ENCODE measurements at places on chromosomes 1 and 21. TPM values are rescaled to one million over a fixed set of nuclear protein-coding genes. Genes with fewer than 3 reads are reported as not detected.

GRCh38 chr1:7517611-7518330, 253.3 kb upstream of the VAMP3 start:
- H3K4me3 ChIP-seq = no peak overlapping the region
- DNase-seq = no peak
- no peak overlapping the region for H3K27ac ChIP-seq

The CASQ1 gene
- not detected for total RNA-seq

DNA sequence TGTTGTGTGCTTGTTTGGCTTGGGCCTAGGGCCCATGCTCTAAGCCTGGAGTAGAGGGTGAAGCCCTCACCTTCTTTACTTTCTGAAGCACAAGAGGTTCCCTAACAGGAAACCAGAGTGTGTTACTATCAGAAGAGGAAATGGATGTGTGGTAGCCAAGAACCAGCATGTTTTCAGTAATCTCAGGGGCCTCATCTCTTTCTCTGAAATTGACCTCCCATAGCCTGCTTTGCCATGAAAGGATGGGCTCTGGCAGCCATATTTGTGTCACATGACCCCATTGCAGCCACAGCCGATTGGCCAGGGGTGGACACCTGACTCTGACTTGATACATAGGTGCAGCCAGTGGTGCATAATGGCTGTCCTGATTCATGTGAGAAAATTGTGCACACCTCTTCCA, 18.6 kb downstream of the A3GALT2 start:
- H3K4me1 ChIP-seq = peaks cover 24% of the 10 kb centered on the region
- H3K36me3 ChIP-seq = peaks cover 2% of the 10 kb centered on the region
- no peak for DNase-seq
- no peak overlapping the region for H3K4me3 ChIP-seq
- peaks cover 7% of the 10 kb centered on the region for H3K27me3 ChIP-seq

GRCh38 chr1:183689762-183690204, 36.7 kb upstream of the APOBEC4 start:
- H3K27ac ChIP-seq = no peak overlapping the region
- no peak overlapping the region for H3K4me3 ChIP-seq
- no peak for DNase-seq
- peaks cover 2% of the 10 kb centered on the region for H3K36me3 ChIP-seq

The SYCP1 gene
- not detected for total RNA-seq

GRCh38 chr1:228058949-228059633, 23.4 kb upstream of the ARF1 start:
- H3K4me3 ChIP-seq = peak overlapping the region; percentile 77
- H3K4me1 ChIP-seq = peaks cover 15% of the 10 kb centered on the region
- H3K27me3 ChIP-seq = peaks cover 29% of the 10 kb centered on the region
- DNase-seq = peak; percentile 69
- H3K36me3 ChIP-seq = peaks cover 5% of the 10 kb centered on the region

The C1orf87 gene
- total RNA-seq = not detected

The IQCC gene
- total RNA-seq = 4.1 TPM

- no peaks in the 10 kb centered on the region for H3K36me3 ChIP-seq
- no peaks in the 10 kb centered on the region for H3K27me3 ChIP-seq
- H3K4me3 ChIP-seq = no peak overlapping the region
- no peak overlapping the region for H3K27ac ChIP-seq
- DNase-seq = no peak
Observed at GRCh38 chr1:214321705-214322453, 40.9 kb downstream of the SMYD2 start.

The ASAP3 gene
- 6.4 TPM for total RNA-seq

DNA sequence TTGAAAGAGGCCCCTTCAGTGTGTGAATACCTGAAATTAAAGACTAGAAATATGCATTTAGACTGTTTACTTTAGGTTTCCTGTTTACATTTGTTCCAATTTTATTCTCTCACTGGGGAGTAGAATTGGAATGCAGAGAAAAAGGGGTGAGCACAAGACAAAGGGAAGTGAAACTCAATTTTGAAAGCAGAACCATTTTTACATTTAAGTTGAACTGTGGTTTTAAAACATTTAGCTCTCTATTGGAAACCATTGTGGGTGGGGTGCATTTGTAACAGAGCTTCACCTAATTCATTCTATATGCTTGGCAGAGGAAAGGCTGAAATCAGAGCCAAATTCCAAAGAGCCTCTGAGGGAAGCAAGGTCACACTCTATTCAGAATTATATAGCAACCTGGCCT, 235.3 kb upstream of the C1orf105 start:
- peak overlapping the region; percentile 51 for H3K27ac ChIP-seq
- no peak overlapping the region for H3K4me3 ChIP-seq
- no peak for DNase-seq
- peaks cover 30% of the 10 kb centered on the region for H3K4me1 ChIP-seq
- no peaks in the 10 kb centered on the region for H3K36me3 ChIP-seq

DNA sequence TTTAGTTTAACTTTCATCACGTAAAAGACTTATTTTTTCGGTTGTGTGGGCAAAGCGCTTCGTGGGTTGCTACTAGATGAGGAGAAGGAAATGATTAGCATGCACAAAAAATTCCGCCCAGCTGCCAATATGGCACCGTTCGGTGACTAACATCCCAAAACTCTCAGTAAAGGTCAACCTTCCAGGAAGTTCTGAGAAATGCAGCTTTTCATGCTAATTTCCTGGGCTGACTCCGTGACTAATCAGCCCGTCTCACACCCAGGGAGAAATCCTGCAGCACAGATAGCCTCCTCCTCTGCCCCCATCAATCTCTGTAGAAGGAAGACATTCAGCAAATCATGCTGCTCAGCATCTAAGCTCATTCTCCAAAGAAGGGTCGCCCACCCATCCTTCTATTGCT, 34.1 kb downstream of the TMCO4 start:
- H3K36me3 ChIP-seq = peaks cover 7% of the 10 kb centered on the region
- no peak for DNase-seq
- H3K27ac ChIP-seq = no peak overlapping the region
- H3K4me3 ChIP-seq = peak overlapping the region; percentile 9

- peaks cover 1% of the 10 kb centered on the region for H3K4me1 ChIP-seq
- peaks cover 10% of the 10 kb centered on the region for H3K27me3 ChIP-seq
- no peaks in the 10 kb centered on the region for H3K36me3 ChIP-seq
- H3K27ac ChIP-seq = no peak overlapping the region
- no peak overlapping the region for H3K4me3 ChIP-seq
Observed at GRCh38 chr1:220462752-220463151, 65.2 kb upstream of the MARK1 start.

- no peak overlapping the region for H3K4me3 ChIP-seq
- no peak for DNase-seq
- H3K27ac ChIP-seq = no peak overlapping the region
- no peaks in the 10 kb centered on the region for H3K36me3 ChIP-seq
Observed at GRCh38 chr1:172139196-172139595, 281.3 kb upstream of the C1orf105 start.

DNA sequence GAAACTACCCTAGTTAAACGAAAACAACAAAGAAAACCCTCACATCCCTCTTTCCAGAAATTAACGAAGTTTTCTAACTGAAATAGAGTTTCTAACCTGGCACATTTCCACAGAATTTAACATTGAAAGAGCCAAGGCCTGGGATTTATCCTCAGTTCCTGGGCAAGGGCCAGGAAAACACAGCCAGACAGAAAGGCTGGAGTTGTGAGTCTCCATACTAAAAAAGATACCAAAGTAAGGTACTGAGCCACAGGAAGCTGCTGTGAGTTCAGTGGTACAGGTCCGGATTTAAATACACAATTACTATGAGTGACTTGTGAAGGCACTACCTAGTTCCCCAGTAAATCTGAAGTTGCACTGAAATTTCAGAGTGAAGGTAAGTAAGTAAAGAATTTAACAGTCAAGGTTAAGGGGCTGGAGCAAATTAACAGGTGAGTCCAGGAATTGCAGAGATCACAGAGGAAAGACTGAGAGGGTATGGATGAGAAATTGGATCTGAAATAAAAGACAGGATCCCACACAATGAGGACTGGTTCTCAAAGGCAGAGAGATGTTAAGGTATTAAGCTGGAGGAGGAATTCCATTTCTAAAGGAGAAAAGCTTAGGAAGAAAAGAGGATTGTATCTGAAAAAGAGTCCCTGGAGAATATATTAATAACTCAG, 905 bp downstream of the LIX1L start:
- H3K4me3 ChIP-seq = peak overlapping the region; percentile 99
- H3K4me1 ChIP-seq = peaks cover 67% of the 10 kb centered on the region
- peak overlapping the region; percentile 98 for H3K27ac ChIP-seq
- no peak for DNase-seq
- H3K27me3 ChIP-seq = no peaks in the 10 kb centered on the region

GRCh38 chr1:36203554-36204346, 20.5 kb upstream of the THRAP3 start:
- peak overlapping the region; percentile 67 for H3K4me3 ChIP-seq
- no peak for DNase-seq
- H3K27me3 ChIP-seq = peaks cover 14% of the 10 kb centered on the region
- H3K36me3 ChIP-seq = no peaks in the 10 kb centered on the region
- H3K27ac ChIP-seq = no peak overlapping the region
- peaks cover 3% of the 10 kb centered on the region for H3K4me1 ChIP-seq

DNA sequence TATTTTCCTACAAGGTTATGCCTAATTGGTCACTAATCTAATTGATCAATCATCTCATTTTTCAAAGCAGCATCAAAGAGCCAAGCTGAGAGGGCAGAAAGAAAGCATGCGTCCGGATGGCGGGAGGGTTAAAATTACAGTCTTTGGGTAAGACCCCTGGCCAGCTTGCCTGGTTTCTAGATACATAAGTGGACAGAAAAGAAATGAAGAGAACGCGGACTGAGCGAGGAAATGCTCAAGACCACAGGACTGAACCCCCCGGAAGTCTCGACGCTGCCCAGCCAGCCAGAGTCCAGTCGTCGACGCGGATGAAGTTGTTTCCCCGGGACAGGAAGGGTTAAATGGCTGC, 297.2 kb downstream of the OMA1 start:
- peaks cover 51% of the 10 kb centered on the region for H3K27me3 ChIP-seq
- no peaks in the 10 kb centered on the region for H3K36me3 ChIP-seq
- no peak overlapping the region for H3K4me3 ChIP-seq
- DNase-seq = no peak
- H3K27ac ChIP-seq = no peak overlapping the region

The LYPD8 gene
- total RNA-seq = not detected

The OR2T11 gene
- total RNA-seq = not detected

The CDCA8 gene
- 0.70 TPM for total RNA-seq

DNA sequence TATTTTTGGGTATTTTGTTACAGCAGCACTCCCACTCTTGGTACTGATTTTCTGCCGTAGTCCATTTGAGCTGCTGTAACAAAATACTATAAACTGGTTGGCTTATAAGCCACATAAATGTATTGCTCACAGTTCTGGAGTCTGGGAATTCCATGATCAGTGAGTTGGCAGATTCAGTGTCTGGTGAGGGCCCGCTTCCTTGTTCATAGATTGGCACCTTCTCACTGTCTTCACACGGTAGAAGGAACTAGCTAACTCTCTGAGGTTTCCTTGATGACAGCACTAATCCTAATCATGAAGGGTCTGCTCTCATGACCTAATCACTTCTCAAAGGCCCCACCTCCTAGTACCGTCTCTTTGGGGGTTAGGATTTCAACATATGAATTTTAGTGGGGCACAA, 85.2 kb downstream of the HHAT start:
- DNase-seq = no peak
- H3K27me3 ChIP-seq = no peaks in the 10 kb centered on the region
- peaks cover 3% of the 10 kb centered on the region for H3K4me1 ChIP-seq
- no peak overlapping the region for H3K27ac ChIP-seq

The LDLRAD2 gene
- not detected for total RNA-seq

DNA sequence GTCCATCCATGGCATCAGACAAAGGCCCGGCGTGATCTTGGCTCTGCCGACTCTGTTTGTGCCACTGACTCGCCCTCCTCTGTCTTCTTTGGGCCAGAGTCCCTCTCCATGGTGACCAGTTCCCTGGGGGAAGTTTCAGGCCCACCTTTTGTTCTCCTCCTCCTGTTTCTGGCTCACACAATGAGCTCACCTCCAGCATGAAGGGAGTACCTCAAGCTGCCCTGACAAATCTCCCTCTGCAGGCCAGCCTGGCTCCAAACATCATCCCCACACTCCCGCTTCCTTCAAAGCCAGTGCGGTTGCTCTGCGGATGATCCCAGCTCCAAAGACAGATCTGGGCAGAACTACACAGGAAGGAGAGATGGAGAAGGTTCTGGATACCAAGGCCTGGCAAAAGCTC, 576.6 kb downstream of the NPHP4 start:
- H3K4me1 ChIP-seq = peaks cover 10% of the 10 kb centered on the region
- no peak for DNase-seq
- no peaks in the 10 kb centered on the region for H3K27me3 ChIP-seq
- no peaks in the 10 kb centered on the region for H3K36me3 ChIP-seq
- H3K4me3 ChIP-seq = no peak overlapping the region
- H3K27ac ChIP-seq = no peak overlapping the region

The LCE1F gene
- total RNA-seq = not detected

The TSACC gene
- 0.40 TPM for total RNA-seq

DNA sequence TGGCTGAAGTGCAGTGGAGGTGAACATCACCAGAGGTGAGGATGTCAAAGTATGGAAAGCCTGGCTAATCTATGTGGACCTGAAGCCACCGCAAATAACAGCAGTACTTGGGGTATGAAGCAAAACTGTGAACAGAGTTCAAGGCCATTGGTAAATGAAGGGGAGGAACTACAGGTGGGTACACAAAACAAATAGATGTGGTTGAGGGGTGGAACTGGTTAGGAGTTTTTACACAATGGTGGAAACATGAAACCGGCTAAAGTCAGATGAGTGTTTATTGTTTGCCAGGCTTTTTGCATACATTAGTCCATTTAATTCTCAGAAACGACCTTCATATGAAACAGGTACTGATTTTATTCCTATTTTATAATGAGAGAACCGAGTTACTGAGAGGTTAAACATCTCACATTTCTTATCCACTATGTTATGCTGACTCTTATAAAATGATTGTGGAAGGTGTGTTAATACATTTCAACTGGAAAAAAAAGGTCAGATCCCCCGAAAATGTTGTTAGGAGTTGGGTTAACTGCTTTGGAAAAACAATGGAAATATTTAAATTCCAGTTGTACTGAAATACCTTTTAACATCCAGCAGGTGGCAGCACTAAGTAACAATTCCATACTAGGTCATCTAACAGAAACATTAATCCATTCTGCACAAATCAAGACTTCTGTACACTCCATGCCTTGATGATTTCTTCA, 44.3 kb upstream of the GTF2B start:
- peaks cover 12% of the 10 kb centered on the region for H3K4me1 ChIP-seq
- no peaks in the 10 kb centered on the region for H3K27me3 ChIP-seq
- no peak overlapping the region for H3K27ac ChIP-seq
- peaks cover 25% of the 10 kb centered on the region for H3K36me3 ChIP-seq

DNA sequence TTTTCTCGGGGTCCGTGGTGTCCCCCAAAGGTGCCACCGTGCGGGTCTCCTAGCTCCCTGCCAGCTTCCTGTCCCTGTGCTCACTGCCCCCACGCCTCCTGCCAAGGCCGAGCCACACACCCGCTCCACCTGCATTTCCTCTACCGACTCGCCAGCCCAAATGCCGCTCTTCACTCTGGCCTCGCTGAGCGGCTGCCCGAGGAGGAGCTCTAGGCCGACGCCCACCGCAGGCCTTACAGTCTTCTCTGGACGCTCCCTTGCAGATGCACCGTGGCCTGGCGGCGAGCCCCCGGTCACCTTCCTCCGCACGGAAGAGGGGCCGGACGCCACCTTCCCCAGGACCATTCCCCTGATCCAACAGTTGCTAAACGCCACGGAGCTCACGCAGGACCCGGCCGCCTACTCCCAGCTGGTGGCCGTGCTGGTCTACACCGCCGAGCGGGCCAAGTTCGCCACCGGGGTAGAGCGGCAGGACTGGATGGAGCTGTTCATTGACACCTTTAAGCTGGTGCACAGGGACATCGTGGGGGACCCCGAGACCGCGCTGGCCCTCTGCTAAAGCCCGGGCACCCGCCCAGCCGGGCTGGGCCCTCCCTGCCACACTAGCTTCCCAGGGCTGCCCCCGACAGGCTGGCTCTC, 26.3 kb downstream of the FTCD start:
- no peak for DNase-seq
- no peak overlapping the region for H3K4me3 ChIP-seq
- no peaks in the 10 kb centered on the region for H3K4me1 ChIP-seq

All from T-helper 17 cell (primary cell).